ENCODE measurements at places on chromosomes 4 and X.
A peak's percentile ranks its signal among the peaks of the same experiment; 100 is the strongest.

- DNase-seq, result no peak
These were observed 148.9 kb upstream of the CPEB2 start for GRCh38 chr4:14853176-14853943.

DNA sequence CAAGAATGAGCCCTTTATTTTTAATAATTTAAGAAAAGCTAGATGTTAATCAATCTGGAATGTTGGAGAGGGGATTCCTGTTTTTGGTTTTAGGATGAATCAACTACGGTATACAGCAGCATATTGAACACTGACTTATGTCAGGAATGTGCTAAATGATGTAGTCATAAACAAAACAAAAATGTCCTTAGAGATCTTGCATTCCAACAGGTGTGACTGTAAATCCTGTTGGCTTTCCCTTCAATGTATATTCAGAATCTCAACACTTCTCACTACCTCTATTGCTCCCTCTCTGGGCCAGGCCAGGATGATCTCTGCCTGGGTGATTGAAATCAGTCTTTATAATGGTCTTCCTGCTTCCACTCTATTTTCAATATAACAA, 37.8 kb upstream of the BDH2 start:
- DNase-seq, result no peak

DNA sequence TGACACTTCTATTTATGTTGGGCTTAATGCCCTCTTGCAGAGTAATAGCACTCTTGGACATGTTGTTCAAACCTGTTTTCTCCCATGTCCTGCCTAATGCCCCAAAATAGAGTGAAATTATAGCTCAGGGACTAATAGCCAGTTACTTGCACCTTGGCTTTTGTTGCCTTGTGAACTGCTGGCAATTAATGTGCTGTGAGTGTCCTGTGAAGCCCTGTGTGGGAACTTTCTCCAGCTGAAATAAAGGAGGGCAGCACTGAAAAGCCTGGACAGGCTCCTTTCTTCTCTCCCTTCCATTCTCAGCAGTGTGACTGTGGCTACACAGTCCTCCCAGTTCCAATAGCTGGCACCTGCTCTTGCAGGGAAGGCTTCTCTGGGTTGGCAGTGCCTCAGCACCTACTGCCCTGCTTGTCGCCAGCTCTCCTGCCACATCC, 72.4 kb downstream of the DCLK2 start:
- no peak for DNase-seq

DNA sequence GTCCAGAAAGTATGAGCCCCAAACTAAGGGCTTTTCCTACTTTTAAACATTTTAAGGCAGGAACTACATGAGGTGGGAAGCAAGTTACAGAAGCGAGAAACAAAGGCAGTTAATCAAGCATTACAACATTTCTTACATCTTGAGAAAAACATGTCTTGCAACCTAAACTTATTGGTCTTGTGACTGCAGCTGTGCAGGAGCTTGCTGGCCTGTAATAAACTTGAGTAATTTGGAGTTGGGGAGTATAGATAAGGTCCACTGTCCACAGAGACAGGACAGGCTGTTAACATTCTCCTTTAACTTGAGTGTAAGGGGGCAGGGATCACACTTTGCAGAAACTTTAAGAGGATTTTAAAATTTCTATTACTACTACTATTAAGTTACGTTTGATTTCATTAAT, 2.7 kb upstream of the UGT8 start:
- DNase-seq, result no peak

- DNase-seq, result no peak
These were observed 29.8 kb downstream of the SPANXA2 start for GRCh38 chrX:141619336-141619735.

GRCh38 chr4:139913398-139913990, 240.5 kb downstream of the MAML3 start:
- no peak for DNase-seq

GRCh38 chr4:144572660-144573059, 73.3 kb upstream of the HHIP start:
- DNase-seq, result no peak

GRCh38 chr4:82430964-82431745, 765 bp downstream of the ENOPH1 start:
- no peak for DNase-seq

DNA sequence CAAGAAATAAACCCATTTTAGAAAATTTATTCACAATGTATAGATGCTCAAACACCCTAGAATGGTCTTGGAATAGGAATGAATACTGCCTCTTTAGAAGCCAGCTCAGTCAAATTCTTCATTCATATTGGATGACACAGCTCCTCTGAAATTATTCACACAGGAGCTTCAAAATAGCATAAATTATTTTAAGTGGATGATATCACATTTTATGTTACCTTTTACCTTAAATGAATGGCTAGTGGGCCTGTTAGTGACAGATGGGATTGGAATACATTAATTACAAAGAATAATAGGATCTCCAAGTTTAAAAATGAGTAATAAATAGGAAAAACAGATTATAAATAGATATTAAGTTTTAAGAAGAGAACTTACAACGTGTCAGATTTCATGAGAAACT, 184.4 kb downstream of the GABRB1 start:
- DNase-seq, result no peak

- DNase-seq, result peak; percentile 89
These were observed 230.2 kb upstream of the STK26 start for GRCh38 chrX:131792789-131793462.

DNA sequence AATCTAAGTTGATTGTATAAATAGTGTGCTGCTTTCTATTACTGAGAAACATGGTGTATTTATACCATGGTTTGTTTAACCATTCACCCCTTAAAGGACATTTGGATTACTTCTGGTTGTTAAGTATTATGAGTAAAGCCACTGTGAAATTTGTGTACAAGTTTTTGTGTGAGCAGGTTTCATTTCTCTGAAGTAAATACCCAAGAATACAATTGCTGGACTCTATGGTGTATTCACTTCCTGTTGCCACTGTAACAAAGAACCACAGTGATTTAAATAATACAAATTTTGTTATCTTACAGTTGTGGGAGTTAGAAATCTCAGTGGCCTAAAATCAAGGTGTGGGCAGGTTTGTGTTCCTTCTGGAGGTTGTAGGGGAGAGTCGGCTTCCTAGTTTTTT, 869.6 kb downstream of the CCSER1 start:
- no peak for DNase-seq

- DNase-seq, result no peak
These were observed 5.5 kb upstream of the SCRG1 start for GRCh38 chr4:173404296-173404865.

GRCh38 chr4:14293582-14293981, 666.1 kb upstream of the BOD1L1 start:
- no peak for DNase-seq

- no peak for DNase-seq
These were observed 40.8 kb downstream of the LAMP2 start for GRCh38 chrX:120428309-120428708.

- no peak for DNase-seq
These were observed 101.5 kb upstream of the SMAD1 start for GRCh38 chr4:145380123-145380522.

DNA sequence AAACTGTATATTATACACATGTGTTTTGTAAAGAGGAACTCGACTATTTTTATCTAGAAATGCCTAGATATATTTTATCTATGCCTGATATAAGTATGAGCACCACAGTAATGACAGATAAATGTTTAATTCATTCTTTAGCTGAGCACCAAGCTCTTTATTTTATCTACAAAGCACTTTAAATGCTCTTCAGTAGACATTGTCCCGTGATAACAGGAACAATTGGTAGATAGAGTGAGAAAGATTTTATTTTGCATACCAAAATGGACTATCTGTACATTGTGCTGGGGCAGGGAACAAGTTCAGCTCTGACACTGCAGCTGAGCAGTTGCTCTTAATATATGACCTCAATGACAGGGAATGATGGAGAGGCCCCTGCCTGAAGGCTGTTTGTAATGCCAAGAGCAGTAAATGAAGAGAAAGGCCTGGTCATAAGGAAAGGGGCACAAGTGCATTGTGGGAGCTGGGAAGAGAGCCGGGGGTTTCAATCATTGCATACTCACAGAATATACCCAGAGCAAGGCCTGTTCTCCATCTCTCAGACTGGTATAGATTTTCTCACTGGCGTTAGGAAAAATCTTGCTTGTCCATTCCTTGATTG, 57.3 kb downstream of the SEPTIN11 start:
- no peak for DNase-seq

DNA sequence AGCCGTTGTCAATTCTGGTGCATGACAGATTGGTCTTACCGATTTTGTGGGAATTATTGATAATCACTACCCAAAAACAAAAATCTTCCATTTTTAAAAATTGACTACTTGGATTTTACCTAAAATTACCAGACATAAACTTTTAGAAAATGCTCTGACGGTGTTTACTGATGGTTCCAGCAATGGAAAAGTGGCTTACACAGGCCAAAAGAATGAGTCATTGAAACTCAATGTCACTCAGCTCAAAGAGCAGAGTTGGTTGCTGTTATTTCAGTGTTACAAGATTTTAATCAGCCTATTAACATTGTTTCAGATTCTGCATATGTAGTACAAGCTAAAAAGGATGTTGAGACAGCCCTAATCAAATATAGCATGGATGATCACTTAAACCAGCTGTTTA, 23.0 kb upstream of the UGT2B17 start:
- no peak for DNase-seq

GRCh38 chrX:119778829-119779228, 12.6 kb downstream of the RPL39 start:
- no peak for DNase-seq

- no peak for DNase-seq
These were observed 1.6 kb upstream of the IDUA start for GRCh38 chr4:985123-985830.

GRCh38 chr4:36256398-36256891, 12.1 kb upstream of the ARAP2 start:
- no peak for DNase-seq

DNA sequence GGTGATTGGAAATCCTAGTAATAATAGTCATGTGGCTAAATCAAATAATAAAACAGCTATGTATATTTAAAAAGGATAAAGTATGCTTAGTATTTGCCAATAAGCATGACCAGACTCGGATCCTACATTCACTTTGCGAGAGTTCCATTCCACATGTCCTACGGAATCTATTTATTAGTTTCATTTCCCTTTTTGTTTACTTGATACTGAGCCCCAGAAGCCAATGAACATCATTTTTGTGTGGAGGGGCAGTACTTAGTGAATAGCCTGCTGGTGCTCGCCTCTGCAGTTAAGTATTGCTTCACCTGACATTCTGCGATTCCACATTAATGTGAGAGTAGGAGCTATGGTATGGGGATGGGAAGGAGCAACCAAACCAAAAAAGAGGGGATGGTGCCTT, 58.5 kb upstream of the NAP1L5 start:
- no peak for DNase-seq

- DNase-seq, result no peak
These were observed 621.8 kb downstream of the TMA16 start for GRCh38 chr4:164116286-164116685.

DNA sequence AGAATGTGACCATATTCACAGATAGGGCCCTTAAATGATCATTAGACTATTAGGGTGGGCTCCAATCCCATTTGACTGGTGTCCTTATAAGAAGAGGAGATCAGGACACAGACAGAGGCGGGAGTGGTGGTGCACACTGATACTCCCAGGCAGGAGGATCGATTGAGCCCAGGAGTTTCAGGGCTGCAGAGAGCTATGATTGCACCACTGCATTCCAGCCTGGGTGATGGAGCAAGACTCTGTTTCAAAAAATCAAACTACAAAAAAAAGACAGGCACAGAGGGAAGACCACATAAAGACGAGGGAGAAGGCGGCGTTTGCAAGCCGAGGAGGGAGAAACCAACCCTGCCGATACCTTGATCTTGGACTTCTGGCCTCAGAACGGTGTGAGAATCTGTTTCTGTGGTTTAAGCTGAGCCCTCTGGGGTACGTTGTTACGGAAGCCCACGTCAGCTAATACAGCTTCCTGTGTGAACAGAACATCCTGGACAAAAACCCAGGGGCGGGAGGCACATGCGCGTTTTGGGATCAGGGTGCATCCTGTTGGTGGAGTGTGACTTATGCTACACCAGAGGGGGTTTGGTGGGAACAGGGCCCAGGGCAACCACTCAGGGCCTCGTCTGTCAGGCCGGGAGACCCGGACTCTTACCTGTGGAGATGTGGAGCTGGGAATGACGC, 211.8 kb upstream of the PSAPL1 start:
- no peak for DNase-seq

- no peak for DNase-seq
These were observed 162.4 kb upstream of the GYPA start for GRCh38 chr4:144302704-144303536.

- DNase-seq, result no peak
These were observed 116.1 kb downstream of the GPC3 start for GRCh38 chrX:133869270-133869669.

- DNase-seq, result no peak
These were observed 457.1 kb upstream of the BOD1L1 start for GRCh38 chr4:14084598-14084997.

GRCh38 chr4:151661873-151662272, 98.9 kb downstream of the GATB start:
- DNase-seq, result no peak

DNA sequence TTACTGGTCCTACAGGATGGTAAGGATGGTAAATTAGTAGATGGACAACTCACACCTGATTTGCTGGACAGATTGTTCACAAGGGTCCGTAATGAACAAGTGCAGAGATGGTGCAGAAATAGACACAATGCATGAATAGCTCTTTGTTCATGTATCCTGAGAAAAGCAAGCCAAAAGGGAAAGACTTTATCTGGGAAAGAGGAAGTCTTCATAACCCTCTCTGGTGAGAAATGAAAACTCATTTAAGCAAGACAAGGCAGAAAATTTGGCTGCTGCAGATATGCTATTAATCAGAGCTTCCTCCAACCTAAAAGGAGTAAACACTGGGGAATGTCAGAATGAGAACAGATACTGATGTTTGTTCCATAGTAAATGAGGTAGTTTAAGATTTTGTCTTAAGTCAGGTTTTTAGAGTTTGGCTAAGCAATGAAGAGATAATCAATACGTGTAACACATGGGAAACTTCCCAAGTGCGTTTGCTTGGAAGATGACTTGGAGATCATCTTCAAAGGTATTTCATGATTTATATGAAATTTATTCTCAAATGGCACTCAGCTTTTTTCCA, 152.4 kb upstream of the BMPR1B start:
- DNase-seq, result no peak

- no peak for DNase-seq
These were observed 792 bp downstream of the PPP1R3F start for GRCh38 chrX:49270249-49270921.

DNA sequence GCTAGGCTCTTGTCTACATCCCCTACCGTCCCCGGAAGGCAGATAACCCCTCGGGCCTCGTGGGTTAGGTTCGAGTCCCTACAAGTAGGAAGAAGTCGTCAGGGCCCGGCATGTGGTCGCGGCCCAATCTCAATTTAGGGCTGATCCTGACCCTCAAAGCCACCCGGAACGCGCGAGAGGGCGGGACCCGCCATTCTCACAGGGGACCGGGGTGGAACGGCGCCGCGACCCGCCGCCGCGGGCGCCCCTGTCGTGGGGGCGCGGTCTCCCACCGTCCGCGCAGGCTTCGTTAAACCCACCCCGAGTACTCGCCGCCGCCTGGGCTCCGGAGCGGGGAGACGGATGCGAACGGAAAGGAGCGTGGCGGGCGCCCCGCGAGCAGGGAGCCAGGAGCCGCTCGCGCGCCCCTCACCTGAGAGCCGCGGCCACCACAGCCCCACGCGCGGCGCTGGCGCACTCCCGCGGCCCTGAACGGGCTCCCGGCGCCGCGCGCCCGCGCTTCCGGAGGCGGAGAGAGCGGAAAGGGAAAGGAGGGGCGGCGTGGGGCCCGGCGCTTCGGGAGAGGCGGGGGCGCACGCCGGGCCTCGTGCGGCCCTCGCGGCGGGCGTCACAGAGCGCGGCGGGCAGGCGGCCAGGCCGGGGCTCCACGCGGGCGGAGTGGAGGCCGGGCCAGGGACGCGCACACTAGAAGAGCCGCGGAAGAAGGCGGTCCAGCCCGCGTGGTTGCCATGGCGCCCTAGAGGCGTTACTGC, at the start of gene CFAP97:
TSS of gene CFAP97 (minus strand) at position 515 of the 752 bp plus-strand sequence. CDS start 12,804 bp downstream, outside the sequence.
- peak; percentile 94 for DNase-seq

Data from coronary artery (tissue), 2 donors.